ENCODE measurements at places on chromosomes 3 and 15.

DNA sequence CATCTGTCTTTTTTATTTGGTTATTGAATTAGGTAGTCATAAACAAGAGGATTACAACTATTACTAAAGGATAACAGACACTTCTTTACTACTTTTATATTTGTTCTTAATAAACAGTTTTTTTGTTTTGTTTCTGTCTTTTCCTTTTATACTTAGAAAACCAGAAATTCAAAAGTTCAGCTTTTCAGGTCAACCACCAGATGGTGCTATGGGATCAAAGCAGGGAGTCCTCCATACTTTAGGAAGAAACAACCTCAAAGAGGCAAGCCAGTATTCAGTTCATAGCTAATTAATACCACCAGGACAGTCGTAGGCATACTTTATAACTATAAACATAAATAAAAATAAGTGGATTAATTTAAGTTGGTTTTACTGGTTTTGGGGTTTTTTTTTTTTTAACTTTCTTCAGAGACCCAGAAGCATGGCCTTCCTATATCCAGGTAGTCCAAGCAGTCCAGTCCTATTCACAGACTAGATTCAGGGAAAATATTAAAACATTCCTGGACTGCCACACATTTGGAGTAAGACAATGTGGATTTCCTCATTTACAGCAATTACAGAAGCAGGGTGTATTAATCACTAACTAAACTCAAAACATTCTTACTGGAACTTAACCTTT, 16.0 kb upstream of the EID1 start:
- DNase-seq: no peak

GRCh38 chr3:23775254-23775909, 30.4 kb upstream of the UBE2E1 start:
- DNase-seq: no peak

GRCh38 chr3:128168836-128169235, 15.6 kb downstream of the EEFSEC start:
- DNase-seq: no peak

DNA sequence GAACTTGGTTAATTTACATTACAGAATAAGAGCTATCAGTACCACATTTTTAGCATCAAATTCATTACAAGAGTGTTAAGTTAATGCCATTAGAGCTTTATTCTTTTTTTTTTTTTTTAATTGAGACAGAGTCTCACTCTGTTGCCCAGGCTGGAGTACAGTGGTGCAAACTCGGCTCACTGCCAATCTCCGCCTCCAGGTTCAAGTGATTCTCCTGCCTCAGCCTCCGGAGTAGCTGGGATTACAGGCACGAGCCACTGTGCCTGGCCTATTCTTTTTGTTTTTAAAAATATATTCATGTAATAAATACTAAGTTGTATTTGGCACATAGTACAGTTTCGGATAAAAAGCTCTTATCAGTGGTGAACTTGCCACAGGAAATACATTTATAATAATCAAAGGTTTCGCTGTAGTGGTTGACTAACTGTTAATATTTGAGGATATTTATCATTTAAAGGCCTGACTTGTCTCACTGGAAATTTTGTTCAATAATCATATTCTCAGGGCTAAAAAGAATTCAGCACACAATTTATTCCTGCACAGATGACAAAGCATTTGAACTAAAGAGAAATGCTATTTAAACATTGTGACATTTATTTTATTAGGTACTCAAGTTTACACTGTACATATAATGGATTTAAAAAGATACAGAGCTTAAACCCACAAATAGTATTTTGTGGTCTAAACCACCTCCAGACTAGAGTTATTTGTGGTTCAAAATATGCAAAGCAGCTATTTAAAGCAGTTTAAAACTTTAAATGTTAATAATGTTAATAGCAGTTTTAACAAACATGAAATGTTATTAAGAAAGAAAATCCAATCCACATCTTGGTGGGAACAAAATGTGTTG, 6.1 kb upstream of the LEKR1 start:
- no peak for DNase-seq

DNA sequence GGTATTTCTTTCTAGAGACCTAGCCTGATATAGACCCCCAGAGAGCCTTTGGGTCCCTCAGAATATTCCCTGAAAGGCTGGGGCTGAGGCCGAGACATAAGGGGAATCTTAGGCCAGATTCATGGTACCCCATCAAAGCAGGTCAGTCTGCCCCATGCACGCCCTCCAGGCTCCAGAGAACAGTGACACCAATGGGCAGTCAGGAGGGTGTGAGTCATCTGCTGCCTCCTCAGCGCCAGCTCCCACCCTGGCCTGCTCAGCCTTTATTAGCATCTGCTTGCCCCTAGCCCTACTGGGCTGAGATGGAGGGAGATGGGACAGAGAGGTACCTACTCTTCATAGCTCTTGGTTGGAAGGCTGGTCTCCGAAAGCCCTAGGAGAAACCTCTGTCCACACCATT, 14.3 kb upstream of the CAMKV start:
- no peak for DNase-seq

DNA sequence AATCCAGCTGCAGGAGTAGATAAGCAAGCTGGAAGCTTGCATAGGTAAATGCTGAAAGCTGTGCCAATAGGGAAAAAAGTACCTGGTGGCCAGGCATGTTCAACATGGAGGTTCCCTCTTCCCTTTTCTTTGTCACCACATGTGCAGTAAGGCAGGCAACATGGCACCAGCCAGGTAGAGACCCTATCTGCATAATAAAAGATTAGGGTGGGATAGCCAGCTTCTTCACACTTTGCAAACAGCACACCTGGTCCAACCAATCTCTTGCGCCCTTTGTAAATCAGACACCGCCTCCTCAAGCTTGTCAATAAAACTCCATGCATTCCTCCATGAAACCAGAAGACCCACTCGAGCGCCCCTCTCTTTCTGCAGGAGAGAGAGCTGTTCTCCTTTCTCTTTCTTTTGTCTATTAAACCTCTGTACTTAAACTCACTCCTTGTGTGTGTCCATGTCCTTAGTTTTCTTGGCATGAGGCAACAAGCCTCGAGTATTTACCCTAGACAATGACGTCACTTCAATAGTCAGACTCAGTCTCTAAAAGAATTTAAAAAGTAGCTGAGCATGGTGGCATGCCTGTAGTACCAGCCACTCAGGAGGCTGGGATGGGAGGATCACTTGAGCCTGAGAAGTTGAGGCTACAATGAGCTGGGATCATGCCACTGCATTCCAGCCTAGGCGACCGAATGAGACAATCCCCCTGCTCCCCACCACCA, 256.3 kb downstream of the SCAPER start:
- no peak for DNase-seq

GRCh38 chr3:43584043-43584826, 37.6 kb downstream of the ANO10 start:
- no peak for DNase-seq

DNA sequence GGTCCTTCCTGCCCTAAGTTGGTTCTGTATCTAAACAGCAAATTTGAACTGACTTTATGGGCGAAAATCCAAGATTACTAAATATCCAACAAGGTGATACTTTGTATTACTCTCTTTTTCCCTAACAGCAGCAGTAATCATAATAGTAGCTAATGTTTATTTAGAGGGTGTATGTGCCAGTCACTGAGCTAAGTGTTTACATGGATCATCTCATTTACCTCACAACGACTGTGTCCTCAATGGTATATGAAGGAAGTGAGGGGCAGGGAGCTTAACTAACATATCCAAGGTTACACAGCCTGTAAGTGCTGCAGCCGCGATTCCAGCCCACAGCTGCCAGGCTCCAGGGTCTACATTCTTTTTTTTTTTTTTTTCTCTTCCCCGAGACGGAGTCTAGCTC, 10.3 kb upstream of the LRRC34 start:
- DNase-seq: no peak

GRCh38 chr15:92848852-92849598, 51.1 kb upstream of the CHD2 start:
- no peak for DNase-seq

- DNase-seq: no peak
These were observed 13.4 kb downstream of the GOLGB1 start for GRCh38 chr3:121736112-121736511.

GRCh38 chr15:63971427-63971805, 74.9 kb downstream of the DAPK2 start:
- no peak for DNase-seq

DNA sequence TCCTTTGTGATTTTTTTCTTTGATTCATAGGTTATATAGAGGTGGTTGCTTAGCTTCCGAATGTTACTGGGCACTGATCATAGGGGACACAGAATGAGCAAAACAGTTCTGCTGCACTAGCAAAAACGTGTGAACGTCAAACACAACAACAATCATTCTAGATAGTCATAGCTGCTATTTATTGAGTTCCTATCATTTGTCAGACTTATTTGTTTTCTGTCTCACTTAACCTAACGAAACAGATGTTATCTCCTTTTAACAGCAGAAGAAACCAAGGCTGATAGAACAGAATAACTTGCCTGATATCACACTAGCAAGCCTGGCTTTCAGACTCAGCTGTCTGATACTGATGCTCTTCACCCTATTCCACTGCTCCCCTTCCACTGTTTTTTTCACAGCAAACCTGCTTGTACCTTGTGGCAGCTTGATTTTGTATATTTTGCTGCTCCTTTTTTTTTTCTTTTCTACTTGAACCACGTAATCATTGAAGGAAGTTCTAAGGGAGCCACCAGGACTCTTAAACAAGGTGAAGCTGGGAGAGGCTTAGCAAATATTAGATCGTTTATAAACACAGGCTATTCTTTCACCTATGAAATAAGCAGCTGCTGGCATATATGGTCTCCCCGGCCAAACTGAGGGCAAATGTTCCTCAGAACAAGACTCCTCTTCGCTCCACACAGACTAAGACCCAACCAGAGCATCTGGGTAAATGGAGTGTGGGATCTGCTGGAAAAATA, 78.8 kb downstream of the MCF2L2 start:
- no peak for DNase-seq

DNA sequence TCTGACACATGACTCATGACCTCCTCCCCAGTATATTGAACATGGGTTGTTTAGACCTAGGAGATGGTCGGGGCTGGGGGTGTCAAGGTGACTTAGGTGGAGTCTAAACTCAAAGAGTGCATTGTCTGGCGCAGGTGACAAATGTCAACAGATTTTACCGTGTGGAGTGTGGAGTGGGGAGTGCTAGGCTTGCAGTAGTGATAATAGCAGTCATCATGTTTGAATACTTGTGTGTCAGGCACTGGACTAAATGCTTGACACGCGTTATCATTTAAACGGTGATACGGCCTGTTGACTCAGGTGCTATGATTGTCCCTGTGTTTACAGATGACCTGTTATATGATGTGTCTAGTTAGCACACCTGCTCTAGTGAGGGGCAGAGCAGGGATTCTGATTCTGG, 30.8 kb downstream of the MUC20 start:
- no peak for DNase-seq

DNA sequence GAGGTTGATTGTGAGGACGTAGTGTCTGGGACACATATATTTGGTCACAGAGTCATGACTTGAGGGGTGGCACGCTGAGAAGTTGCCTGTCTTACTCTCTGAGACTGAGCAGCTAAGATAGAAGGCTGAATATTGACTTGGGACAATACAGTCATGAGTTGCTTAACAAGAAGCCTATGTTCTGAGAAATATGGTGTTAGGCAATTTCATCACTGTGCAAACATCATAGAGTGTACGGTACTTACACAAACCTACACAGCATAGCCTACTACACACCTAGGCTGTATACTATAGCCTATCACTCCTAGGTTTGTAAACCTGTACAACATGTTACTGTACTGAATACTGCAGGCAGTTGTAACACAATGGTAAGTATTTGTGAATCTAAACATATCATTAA, 30.3 kb upstream of the SPESP1 start:
- no peak for DNase-seq
